NCI-H446 treated with DMSO at 0.1 percent for 48 hours (cell line): ENCODE measurements at places on chromosomes 16 and 17.

GRCh38 chr16:27290562-27290961 is 22.0 kb upstream of the NSMCE1 start:
- no peak for DNase-seq

DNA sequence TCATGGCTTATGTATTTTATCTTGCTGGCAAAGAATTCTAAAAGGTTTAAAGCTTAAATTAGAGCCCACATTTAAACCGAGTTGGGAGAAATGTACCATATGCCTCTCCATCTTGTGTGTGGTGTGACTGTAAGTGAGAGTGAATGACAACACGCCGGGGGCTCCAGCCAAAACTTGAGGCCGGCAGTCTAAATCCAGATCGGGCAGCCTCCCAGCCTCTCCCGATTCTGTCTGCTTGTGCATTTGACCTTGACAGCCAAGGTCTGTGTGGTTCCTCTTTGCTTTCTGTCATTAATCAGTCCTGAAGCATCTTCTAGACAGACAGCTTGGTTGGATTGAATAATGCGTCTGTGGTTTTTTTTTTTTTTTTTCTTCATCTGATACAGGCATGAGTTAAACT is 1093.2 kb upstream of the EEF2KMT start:
- DNase-seq, result no peak

- DNase-seq, result no peak
Measured at GRCh38 chr16:2777903-2778629, 986 bp upstream of the ELOB start.

DNA sequence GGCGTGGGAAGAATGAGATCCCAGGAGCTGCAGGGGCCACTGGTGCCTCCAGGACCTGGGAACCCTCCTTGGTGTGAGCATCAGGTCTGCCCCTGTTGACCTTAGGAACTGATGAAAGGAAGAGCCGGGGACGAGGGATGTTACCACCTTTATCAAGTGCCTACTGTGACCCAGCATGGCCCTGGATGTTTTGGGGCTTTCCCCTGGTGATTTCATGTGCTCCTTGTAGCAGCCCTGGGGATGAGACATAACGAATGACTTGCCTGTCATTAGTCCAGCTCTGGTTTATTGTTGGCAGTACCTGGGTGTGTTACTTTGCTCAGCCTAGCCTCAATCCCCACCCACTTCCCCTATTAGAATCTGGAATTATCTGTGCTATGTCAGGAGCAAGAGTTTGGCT is 39.9 kb downstream of the WSCD1 start:
- DNase-seq, result no peak

GRCh38 chr16:77197747-77198146 is 1.5 kb upstream of the SYCE1L start:
- no peak for DNase-seq

- DNase-seq, result no peak
Measured at GRCh38 chr17:74786431-74787055, 10.4 kb upstream of the NAT9 start.

- no peak for DNase-seq
Measured at GRCh38 chr17:7043497-7044198, at the start of gene SLC16A11. Gene SLC16A11 (minus strand): TSS chr17:7044092. CDS start chr17:7043513, 579 bp downstream.

DNA sequence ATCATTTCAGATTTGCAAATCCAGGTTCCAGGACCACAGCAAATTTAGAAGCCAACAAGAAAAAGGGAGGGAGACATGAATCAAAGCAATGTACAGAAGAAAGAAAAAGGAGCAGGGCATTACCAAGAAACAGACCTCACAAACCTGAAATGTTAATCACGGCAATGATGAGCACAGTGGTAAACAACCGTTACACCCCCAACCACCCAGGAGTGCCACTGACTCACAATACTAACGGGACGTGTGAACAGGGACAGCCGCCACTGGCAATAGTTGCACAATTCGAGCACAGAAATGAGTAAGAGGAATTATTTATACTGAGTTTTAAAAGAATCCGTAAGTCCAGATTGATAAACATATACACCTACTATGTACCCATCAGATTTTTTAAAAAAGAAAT is 13.8 kb downstream of the USP22 start:
- DNase-seq, result no peak
